Hepatocyte (in vitro differentiated cells): ENCODE measurements at places on chromosomes 2 and 18.

DNA sequence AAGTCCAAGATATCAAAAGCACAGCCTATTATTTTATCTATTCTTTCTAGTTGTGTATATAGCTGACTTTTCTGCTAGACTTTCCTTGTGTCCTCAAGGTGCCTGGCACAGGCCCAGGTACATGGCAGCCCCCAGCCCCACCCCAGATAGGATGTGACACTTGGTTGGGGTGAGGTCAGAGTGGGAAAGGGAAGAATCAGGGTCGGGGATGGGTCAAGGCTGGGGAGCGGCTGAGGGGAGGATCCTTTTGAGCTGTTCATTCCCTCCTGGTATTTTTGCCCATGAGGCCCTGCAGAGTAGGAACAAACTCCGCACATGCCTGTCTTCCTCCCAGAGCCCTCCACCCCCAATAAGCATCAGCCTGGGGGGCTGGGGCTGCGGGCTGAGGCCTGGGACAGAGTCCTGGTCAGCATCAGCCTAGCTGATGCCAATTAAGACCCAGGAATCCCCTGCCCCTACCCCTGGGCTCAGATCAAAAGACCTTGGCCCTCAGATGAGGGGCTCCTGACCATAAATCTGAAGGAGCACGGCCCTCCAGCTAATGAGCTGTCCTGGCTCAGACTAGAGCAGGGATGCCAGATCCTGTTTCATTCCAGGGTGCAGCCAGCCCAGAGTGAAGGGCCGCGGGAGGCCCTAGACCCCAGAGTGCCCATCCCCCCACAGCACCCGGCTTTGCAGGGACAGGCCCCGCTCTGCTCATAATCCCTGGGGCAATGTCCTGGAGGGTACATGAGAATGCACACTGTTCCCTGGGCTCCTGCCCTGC lies 85.3 kb downstream of the SDC1 start:
- DNase-seq: no peak

- no peak for DNase-seq
Measured at GRCh38 chr18:12362473-12363174, 14.4 kb downstream of the AFG3L2 start.

DNA sequence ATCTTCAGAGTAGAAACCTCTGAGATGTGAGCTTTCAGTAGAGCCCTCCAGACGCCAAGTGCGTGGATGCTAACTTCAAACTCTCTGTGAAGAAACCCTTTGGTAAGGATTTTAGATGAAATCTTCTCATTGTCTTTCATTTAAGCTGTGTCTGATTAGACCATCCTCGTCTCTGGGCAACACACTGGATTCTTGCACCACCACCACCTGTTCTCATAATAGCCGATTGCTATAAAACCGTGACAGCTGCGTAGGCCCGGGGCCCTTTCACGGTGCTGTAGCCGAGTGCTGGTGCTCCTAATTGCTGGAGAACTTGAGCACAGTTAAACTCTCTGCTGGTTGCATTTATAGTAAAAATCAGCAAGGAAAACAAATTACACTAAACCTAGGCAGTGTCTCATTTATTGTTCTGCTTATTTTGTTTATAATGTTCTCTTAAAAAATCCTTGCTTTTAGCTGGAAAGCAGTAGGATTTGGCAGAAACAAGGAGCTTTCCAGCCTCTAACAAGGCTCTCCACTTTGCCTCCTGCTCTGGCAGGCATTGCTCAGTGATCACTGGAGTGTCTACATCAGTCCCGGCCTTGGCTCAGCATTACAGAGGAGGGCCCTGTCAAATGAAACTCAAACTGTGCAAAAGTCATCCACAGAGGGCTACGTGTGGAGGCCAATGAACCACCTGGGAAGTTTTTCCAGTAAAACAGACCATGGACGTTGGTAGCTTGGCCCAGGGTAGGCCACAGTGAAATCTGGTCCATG lies 40.9 kb upstream of the MBP start:
- DNase-seq: no peak

DNA sequence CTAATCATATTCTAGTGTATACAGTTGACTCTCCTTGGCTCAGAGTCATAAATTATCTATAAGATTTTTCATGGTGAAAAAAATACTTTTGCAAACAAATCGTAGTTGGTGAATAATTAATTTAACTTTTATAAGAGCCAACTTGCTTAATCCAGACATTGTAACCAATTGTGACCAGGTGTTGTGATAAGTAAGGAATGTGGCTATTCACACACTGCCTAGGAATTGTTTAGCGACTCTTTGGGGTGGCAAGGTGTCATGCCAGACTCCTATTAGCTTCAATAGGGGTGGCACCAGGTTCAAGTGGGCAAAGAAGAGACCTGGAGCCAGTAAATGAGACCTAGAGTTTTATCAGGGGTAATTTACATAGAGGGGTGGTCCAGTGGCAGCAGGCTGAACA lies 344.7 kb upstream of the PKDCC start:
- DNase-seq: no peak

- DNase-seq: peak; percentile 10
Measured at GRCh38 chr2:165691615-165692014, 102.4 kb downstream of the GALNT3 start.

DNA sequence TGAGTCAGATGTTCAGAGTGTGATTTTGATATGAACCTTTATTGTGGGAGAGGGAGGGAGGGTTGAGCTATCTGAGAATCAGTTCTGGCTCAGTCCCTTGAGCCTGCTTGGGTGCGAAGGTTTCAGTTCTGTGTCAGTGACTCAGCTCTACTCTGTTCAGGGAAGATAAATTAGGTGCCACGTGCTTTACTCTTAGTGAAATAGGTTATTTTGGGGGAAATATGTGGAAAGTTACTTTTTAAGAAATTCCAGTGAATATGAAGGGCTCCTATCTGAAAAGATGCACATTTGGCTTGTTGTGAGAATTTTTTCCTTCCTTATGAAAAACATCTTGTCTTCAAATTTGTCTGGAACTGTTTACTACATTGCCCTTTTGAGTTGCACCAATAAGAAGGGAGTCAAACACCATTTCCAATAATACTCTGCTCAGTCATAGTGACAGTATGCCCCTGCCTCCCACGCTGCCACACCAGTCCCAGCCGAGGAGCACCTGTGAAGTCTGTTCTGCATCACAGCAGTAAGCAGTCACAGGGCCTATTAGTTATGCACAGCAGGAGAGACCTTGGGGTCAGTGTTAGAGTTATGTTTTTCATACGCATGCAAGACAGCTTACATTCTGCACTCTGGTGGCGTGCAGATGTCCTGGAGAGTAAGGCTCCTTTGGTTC lies 32.8 kb upstream of the DNAH7 start:
- DNase-seq: no peak

- no peak for DNase-seq
Measured at GRCh38 chr2:29322011-29322410, 206.8 kb downstream of the CLIP4 start.

DNA sequence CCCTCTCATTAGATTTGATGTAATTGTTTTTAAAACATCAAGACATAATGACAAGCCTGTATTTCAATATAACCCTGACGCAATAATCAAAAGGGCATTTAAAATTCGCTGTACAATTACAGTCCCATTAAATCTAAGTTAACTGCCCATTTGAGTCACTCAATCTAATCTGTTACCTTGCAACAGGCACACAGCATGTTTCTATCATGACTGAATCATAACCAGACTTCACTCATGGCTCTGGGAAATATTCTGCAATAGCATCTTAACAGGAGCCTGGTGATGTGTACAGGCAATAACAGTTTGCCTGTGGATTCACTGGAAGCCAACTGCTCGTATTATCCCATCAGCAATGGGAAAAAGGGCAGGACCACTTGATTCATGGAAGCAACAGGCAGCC lies 142.3 kb upstream of the NCKAP5 start:
- DNase-seq: no peak

GRCh38 chr2:188695953-188696352 lies 278.2 kb upstream of the COL3A1 start:
- no peak for DNase-seq

GRCh38 chr2:11695576-11695975 lies 25.6 kb upstream of the NTSR2 start:
- no peak for DNase-seq

DNA sequence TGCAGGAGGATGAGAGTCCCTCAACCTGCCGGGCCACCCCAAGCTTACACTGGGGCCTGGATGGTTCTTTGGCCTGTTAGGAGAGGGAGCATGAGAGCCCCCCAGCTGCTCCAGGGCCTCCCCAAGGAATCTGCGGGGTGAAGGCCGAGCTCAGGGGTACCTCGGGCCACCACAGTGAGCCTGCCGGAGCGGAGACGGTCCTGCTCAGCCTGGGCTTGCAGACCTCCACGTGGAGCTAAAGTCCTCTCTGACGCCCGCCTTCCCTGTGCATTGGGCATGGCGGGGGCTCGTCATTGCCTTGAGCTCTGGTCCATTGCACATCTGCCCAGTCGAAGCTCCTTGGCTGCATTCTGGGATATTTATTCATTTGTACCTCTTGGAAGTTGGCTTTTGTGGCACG lies 62.7 kb downstream of the ASB1 start:
- no peak for DNase-seq

GRCh38 chr2:189082376-189082975 lies 97.1 kb downstream of the COL5A2 start:
- DNase-seq: peak; percentile 62

DNA sequence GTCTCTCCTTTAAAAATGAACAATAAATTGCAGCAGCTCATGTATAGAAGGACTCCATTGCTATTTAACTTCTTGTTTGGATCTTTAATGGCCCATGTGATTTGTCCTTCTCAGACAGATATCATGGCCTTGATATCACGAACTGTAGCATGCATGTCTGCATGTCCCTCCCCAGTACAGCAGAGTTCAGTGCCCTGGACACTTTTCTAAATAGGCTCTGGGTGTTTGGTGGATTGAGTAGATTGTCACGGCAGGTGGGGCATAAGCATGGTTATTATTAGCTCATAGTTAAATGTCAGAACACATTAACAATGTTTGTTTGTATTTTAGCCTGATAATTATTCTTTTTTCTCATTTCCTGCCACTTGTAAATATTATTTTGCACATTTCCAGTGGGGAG lies 118.3 kb downstream of the LRRTM1 start:
- DNase-seq: no peak

- DNase-seq: no peak
Measured at GRCh38 chr18:22858121-22858520, 75.0 kb upstream of the RBBP8 start.

DNA sequence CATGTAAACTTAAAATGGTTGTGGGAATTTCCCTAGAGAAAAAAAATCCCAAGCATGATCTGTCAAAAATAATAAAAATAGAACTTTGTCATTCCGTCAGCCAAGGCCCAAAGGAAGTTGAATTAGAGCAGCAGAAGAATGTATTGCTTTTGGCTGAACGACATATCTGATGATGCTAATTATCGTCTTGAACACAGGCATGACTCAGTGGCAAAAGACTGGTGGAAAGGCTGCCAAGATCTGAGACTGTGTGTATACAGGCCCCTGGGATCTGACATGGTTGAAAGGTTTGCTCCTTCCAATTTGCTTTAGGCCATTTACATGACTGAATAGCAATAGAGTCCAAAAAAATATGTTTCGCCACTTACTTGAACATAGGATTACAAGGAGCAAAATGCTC lies 1057.1 kb upstream of the CRIM1 start:
- DNase-seq: no peak

- no peak for DNase-seq
Measured at GRCh38 chr18:11673560-11673959, 15.5 kb upstream of the GNAL start.

DNA sequence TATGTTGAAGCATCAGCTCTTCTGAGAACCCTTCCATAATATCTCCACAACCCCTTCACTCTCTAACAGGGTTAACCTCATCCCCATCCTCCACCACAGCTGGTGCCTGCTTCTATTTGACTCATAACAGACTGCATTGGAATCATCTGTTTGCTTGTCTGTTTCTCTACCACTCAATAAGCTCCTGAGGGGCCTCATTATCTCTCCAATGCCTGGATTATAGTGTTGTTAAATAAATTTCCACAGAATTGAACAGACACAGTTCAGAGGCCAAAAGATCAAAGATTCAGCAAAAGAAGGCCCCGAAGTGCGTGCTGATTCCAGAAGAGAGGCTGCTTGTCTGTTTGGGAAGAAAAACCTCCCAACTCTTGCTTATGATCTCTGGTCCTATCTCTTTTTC lies 33.7 kb upstream of the FAM98A start:
- no peak for DNase-seq

GRCh38 chr2:8641301-8641965 lies 40.4 kb upstream of the ID2 start:
- no peak for DNase-seq

- DNase-seq: no peak
Measured at GRCh38 chr2:1026141-1026540, 75.5 kb downstream of the SNTG2 start.

DNA sequence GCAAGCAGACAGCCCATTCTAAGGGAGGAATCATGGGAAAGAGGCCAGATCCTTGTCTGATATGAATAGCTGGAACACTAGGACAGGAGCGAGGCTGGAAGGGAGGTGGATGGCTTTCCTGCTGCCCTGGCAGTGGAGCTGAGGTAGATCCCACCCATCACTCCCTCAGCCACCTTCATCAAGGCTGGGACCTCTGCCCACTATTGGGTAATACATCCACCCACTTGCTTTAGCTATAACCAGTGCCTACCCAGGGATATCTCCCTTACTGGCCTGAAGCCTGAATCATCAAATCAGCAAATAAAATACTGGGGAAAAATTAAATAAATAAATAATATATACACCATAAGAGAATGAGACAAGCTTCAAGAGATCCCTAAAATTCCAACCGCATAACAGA lies 183.2 kb upstream of the KYNU start:
- DNase-seq: no peak

DNA sequence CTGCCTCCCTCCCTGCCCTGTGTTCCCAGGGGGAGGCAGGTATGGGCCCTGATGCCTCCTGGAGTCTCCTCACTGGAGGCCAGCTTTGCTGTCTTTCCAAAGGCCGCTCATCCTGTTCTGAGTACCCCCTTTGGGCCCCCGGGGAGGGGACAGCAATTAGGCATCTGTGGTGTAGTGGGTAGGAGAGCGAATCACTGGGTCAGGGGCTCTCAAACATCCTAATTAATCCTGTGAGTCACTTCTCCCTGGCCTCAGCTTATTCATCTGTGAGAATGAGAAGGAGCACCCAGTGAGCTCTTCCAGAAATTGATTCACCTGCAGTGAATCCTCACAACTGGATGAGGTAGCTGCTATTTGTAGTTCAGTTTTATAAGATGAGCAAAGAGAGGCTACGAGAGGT lies 16.4 kb downstream of the TET3 start:
- DNase-seq: no peak

- DNase-seq: no peak
Measured at GRCh38 chr18:45107425-45107824, 426.7 kb downstream of the SETBP1 start.

DNA sequence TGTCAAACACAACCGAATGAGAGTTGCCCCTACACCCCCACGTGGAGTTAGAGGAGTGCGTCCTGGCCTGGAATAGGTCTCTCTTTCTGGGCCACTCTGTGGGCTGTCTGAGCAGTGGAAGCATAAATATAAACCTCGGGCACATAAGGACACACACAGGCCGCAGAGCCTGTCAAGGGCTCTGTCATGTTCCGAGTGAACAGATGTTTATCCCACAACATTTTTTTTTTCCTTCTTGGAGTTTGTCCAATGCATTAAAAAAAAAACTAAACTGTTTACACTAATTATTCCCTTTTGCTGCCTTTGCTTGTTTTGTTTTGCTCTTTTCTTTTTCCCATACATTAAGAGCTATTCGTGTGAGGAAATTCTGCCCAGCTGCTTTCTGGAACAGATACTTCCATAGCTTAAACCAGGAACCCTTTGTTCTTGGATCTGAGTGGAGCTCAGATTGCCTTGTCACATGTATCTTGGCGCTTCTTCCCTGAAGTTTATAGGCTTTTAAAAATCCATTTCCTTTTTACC lies 228.3 kb upstream of the FOSL2 start:
- peak; percentile 68 for DNase-seq

- DNase-seq: peak; percentile 46
Measured at GRCh38 chr2:57881998-57882888, 164.4 kb upstream of the VRK2 start.
